Stimulated activated CD4-positive, alpha-beta T cell treated with anti-CD3 and anti-CD28 coated beads, Interleukin-15, amount 100 ng/mL, for 24 hours (primary cell): ENCODE measurements at places on chromosomes 16 and 17.

- DNase-seq: no peak
These were observed 47.7 kb upstream of the XYLT1 start for GRCh38 chr16:17518441-17518840.

- DNase-seq: peak; percentile 70
These were observed 9.1 kb upstream of the PPP1R1B start for GRCh38 chr17:39617446-39618245.

- no peak for DNase-seq
These were observed 106.1 kb downstream of the GP2 start for GRCh38 chr16:20221208-20221607.

- DNase-seq: no peak
These were observed 107.3 kb downstream of the SDK2 start for GRCh38 chr17:73536700-73537605.

- peak; percentile 16 for DNase-seq
These were observed 1.6 kb downstream of the XYLT1 start for GRCh38 chr16:17469011-17469740.

GRCh38 chr17:34556931-34557330, 22.5 kb upstream of the TMEM132E start:
- no peak for DNase-seq

- DNase-seq: no peak
These were observed 21.4 kb upstream of the PITPNM3 start for GRCh38 chr17:6577686-6578263.

DNA sequence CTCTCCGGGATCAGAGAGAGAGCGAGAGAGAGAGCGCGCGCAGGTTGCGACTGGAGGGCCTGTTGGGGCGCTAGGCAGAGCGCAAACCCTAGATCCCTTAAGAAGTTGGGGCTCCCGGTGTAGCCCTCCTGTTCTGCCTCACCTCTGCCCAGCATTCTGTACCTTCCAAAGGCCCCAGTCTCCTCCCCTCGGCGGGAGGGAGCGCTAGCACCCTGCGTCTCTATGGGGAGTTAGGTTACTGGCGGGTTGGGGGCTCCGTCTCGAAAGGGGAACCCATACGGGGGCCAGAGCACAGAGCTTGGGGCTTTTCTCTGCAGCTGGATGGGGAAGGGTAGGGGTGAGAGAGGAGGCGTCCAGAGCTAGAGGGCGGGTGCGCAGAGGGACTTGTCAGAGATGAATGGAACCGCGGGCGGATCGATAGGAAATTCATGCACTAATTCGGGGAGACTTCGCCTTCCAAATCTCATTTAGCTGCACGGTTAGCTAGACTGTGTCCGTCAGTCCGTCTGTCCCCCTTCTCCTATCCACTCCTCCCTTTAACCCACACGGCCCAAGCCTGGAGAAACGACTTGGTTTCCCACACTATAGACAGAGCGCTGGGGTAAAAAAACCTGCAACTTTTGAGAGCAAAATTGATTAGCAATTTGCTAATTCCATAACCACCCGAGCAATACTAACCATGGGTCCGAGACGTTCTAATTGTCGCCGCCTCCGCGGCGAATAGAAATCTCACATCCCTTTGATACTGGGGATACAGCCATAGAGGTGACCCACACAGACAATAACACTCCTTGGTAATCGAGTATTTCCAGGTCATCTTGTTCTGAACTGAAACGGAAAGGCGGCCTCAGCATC, 693 bp upstream of the HOXB4 start:
- DNase-seq: peak; percentile 35

DNA sequence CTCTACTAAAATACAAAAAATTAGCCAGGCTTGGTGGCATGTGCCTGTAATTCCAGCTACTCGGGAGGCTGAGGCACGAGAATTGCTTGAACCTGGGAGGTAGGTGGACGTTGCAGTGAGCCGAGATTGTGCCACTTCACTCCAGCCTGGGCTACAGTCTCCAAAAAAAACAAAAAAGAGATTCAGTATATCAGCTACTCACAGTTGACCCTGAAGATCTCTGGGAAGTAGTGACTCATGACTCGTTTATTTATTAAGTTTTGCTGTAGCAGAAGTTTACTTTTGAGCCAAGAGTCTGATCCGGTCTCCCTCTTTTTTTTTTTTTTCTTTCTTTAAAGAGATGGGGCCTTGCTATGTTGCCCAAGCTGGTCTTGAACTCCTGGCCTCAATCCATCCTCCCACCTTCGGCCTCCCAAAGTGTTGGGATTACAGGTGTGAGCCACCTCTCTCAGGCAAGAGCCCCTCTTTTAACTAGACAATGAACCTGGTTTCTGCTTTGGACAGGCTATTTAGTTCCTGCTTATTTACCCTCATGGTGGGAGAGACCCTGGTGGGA, 4.4 kb downstream of the MVP start:
- DNase-seq: no peak

- DNase-seq: no peak
These were observed 2.7 kb upstream of the IRX5 start for GRCh38 chr16:54928016-54928356.

DNA sequence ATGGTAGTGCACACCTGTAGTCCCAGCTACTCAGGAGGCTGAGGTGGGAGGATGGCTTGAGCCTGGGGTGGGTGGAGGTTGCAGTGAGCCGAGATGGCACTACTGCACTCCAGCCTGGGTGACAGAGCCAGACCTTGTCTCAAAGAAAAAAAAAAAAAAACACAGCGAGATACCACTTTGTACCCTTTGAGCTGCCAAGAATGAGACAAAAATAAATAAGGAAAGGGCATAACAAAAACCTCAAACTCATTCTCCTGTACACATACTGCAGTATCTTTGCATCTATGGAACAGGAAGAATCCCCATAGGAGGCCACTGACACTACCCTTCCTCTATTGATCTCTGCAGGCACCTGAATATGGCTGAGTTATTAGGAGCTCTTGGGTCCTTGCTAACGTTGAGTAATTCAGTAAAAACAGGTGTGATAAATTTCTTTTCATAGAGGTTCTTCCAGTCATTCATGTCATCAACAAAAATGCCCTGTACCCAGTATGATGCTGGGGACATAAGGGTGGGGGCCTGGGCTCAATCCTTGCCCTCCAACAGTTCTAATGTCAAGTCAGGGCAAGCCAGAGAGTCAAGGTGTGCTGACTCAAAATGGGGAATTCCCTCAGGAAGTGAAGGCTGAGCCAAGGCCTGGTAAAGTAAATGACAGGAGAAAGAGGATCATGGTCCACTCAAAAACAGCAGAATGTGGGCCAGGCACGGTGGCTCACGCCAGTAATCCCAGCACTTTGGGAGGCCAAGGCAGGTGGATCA, 26.9 kb downstream of the RANBP10 start:
- no peak for DNase-seq

DNA sequence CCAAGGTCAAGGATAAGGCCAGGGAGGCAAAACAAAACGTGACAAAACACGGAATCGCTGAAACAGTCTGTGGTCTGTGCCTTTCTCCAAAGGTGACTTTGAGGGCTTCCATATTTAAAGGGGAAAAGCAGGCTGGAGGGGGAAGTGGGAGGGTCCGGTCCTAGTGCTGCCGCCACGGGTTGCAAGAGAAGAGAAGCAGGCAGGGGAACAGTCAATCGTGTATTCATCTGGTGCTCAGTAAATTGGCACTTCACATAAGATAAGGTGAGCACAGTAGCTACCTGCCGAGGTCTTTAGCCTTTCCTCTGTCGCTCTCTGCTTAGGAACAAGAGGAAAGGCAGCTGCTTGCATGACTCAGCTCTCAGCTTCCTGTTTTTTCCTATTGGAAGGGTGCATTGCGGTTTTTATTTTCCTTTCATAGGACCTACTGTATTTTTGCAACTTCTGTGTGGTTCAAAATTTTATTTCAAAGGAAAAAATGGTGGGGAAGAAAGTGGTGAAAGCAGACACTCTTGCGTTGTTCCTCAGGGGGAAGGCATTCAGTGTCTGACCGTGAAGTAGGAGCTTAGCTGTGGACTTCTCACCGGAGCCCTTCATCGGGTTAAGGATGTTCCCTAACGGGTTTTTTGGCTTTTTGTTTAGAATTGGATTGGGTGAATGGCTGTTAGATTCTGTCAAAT, 7.1 kb upstream of the LGALS3BP start:
- no peak for DNase-seq

GRCh38 chr17:48420823-48421222, 9.2 kb downstream of the SKAP1 start:
- DNase-seq: no peak

- peak; percentile 98 for DNase-seq
These were observed at the start of gene LLGL1 for GRCh38 chr17:18225121-18225641. Gene LLGL1, plus strand, starts transcription at chr17:18225635. Its CDS starts 48 bp downstream, at chr17:18225683.

DNA sequence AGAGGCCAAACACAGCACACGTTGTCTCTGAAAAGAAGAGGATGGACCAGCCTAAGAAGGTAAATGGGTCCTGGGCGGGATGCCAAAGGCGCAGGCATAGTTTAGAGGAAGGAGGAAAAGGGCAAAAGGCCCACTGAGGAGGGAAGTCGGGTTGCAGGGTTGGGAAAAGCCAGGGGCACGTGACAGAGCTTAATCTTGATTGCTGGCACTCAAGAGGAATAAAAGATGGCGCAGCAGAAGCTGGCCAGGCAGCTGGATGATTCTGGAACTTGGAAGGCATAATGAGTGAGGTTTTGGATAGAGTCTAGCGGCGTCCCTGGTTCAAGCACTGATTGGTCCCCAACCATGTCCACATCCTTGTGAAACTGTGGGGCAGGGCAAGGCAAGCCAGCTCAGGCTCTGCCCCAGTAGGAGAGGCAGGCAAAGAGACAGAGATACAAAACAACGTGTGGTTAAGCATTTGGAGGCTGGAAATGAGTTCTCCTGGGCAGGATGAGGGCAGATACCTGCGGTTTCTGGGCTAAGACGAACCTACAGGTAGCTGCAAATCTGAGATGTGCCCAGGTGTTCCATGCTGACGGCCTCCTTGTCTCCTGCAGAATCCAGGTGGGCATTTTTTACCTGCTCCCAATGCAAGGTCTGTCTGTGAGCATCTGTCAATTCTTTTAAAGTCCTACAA, 52.7 kb upstream of the CIBAR2 start:
- DNase-seq: no peak

- no peak for DNase-seq
These were observed 28.1 kb upstream of the MAPK3 start for GRCh38 chr16:30151091-30151490.

DNA sequence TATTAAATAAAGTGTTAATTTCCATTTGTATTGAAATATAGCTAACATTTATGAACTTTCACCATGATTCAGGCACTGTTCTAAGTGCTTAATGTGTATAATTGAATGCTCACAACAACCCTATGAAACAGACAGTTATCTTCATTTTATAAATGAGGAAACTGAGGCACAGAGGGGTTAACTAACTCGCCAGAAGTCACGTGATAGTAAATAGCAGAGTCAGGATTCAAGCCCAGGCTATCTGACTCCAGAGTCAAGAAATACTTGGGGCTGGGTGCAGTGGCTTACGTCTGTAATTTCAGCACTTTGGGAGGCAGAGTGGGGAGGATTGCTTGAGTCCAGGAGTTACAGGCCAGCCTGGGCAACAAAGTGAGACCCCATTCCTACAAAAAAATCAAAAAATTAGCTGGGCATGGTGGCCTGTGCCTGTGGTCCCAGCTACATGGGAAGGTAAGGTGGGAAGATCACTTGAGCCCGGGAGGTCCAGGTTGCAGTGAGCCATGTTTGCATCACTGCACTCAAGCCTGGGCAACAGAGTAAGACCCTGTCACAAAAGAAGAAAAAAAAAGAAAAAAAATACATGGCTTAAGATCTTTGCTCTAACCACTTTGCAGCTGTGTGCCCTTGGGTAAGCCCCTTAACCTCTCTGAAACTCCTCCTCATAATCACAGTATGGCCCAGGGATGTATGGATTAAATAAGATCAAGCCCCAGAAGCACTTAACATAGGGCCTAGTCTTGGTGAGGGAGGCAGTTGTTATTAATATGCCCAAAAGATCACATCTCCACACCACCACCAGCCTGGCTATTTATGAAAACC, 29.0 kb downstream of the WSB1 start:
- no peak for DNase-seq
